Glutamatergic neuron (in vitro differentiated cells): ENCODE measurements at places on chromosomes 3 and 15. TPM values are rescaled to one million over a fixed set of nuclear protein-coding genes. Genes with fewer than 3 reads are reported as not detected.

Gene GOLGA8Q
- not detected for total RNA-seq

Gene CCDC71
- total RNA-seq, result 22.1 TPM

Gene NMNAT3
- total RNA-seq, result 0.61 TPM

Gene CPEB1
- total RNA-seq, result 15.2 TPM

Gene CNTN4
- 23.0 TPM for total RNA-seq

Gene PTH1R
- total RNA-seq, result 0.29 TPM
